ENCODE measurements at places on chromosomes 16 and 17.

- no peak for DNase-seq
These were observed 6.2 kb downstream of the IL32 start for GRCh38 chr16:3071655-3072054.

- DNase-seq, result no peak
These were observed 19.9 kb downstream of the ARL4D start for GRCh38 chr17:43418441-43419374.

GRCh38 chr16:23852794-23853562, 17.2 kb downstream of the PRKCB start:
- DNase-seq, result no peak

GRCh38 chr17:43334738-43335402, 63.9 kb upstream of the ARL4D start:
- DNase-seq, result no peak

- DNase-seq, result no peak
These were observed 8.3 kb downstream of the TSC2 start for GRCh38 chr16:2056077-2056476.

- no peak for DNase-seq
These were observed 222.8 kb upstream of the TNRC6C start for GRCh38 chr17:77735566-77736198.

- peak; percentile 54 for DNase-seq
These were observed 133.7 kb downstream of the RAB11FIP4 start for GRCh38 chr17:31524926-31525800.

GRCh38 chr16:6483469-6484033, 849.1 kb upstream of the RBFOX1 start:
- no peak for DNase-seq

- no peak for DNase-seq
These were observed 508.7 kb downstream of the KCNJ2 start for GRCh38 chr17:70677783-70678647.

GRCh38 chr17:10474536-10474935, 5.2 kb upstream of the MYH4 start:
- DNase-seq, result no peak

DNA sequence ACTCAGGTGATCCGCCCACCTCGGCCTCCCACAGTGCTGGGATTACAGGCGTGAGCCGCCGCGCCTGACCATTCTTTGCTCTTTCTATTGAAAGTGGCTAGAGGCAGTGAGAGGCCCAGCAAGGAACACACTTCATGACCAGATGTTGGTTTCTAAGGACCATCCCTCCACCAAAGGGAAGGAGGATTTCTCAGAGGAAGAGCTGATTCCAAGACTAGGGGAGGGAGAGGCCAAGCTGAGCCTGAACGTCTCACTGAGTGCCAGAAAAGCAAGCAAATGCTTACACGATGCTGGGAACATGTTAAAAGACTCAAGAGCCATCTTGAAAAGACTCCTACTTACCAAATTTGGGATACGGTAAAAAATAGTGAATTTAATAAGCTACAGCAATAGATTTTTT, 79.2 kb downstream of the MRM3 start:
- DNase-seq, result no peak

DNA sequence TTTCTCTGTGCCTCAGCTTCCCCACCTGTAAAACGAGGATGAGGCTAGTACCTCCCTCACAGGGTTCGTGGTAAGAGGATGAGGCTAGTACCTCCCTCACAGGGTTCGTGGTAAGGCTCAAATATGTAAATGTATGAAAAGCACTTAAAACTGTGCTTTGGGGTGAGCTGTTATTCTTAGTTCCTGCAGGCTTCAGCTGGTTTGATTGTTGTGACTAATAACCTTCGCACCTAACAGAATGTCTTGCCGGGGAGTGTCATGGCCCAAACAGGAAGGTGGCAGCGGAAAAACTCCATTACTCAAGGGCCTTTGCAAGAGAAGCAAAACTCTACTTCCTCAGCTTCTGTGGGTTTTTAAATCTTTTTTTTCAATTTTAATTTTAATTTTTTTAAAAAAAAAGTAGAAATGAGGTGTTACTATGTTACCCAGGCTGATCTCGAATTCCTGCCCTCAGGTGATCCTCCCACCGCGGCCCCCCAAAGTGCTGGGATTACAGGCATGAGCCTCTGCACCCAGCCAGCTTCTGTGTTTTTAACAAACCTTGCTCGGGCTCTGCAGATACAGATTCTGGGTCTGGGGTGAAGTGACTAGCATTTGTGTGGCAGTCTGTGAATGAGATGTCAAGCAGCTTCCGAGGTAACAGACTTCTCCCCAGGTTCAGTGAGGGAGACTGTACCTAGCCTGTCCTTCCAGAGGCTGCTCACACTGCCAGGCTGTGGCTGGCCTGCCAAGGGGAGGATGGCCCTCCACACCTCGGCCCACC, 103.0 kb downstream of the RAB11FIP4 start:
- DNase-seq, result no peak

- peak; percentile 100 for DNase-seq
These were observed at the start of gene JUP for GRCh38 chr17:41786227-41787020. JUP (minus strand) TSS chr17:41786711; CDS start chr17:41771854, 14,857 bp downstream.

DNA sequence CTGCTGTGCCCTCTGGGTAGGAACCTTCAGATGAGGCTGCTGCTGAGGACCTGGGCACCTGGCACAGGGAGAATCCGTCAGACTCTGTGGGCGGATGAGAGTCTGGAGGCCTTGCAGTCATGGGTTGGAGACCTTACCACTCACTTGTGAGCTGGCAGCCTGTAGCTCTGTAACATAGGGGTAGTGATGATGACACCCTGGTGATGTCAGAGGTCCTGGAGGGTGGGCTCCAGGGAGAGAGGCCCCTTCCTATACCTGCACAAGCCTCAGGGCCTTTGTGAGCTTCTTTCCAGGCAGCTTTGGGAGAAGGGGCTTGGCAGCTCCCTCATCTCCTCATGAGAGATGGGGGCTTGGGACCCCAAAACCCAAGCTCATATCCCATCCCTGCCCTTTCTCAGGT, 1.6 kb downstream of the MIEF2 start:
- no peak for DNase-seq

- no peak for DNase-seq
These were observed 25.4 kb downstream of the CTU2 start for GRCh38 chr16:88731699-88732098.

GRCh38 chr16:72240466-72240865, 68.5 kb upstream of the PMFBP1 start:
- DNase-seq, result no peak

DNA sequence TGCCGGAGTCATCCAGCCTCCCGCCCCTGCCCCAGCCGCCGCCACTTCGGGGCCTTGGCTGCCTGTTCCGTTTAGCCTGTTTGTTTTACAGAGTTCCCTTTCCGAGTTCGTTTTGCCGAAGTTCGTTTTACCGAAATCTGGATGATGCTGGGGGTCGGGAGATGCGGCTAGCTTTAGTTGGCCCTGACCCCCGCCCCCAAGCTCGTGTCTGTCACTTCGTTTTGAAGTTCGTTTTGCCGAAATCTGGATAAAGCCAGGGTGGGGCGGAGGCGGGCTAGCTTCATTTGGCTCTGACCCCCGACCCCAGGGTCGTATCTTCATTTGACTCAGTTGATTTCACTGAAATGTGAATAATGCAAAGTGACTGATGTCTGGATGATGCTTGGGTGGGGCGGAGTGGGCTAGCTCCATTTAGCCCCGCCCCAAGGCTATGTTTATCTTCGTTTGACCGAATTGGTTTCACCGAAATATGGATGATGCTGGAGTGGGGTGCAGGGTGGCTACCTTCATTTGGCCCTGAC, 591 bp downstream of the PSMD7 start:
- no peak for DNase-seq

- no peak for DNase-seq
These were observed 6.9 kb downstream of the SLC16A3 start for GRCh38 chr17:82235775-82236141.

DNA sequence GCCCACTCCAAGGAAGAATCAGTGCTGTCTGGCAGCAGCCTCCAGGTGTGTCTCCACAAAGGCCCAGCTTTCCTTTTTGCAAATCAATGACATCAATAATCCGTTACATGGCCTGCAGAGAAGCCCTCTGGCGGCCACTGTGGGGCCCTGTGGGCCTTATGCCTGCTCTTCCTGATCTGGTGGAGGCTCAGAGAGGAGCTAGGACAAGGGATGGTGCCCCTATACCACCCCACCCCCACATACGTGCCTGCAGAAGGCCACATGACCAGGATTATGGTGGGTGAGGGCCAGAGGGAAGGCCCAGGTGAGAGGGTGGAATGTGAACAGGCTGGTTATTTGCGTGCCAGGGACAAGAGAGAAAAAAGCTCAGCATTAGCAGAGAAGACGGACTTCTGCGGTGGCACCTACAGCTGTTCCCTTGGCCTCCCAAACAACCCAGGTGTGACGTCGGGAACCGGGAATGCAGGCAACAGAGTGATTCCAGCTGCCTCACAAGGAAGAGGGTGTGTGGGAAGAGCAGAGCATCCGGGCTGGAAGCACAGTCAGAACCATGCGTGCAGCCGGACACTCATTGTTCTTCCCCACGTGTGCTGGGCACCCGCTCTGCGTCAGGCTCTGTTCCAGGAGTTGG, 22.5 kb downstream of the EIF4A3 start:
- no peak for DNase-seq

- DNase-seq, result no peak
These were observed 104.6 kb downstream of the METRNL start for GRCh38 chr17:83183951-83184506.

- DNase-seq, result no peak
These were observed 9.6 kb upstream of the RBFOX3 start for GRCh38 chr17:79620207-79621038.

DNA sequence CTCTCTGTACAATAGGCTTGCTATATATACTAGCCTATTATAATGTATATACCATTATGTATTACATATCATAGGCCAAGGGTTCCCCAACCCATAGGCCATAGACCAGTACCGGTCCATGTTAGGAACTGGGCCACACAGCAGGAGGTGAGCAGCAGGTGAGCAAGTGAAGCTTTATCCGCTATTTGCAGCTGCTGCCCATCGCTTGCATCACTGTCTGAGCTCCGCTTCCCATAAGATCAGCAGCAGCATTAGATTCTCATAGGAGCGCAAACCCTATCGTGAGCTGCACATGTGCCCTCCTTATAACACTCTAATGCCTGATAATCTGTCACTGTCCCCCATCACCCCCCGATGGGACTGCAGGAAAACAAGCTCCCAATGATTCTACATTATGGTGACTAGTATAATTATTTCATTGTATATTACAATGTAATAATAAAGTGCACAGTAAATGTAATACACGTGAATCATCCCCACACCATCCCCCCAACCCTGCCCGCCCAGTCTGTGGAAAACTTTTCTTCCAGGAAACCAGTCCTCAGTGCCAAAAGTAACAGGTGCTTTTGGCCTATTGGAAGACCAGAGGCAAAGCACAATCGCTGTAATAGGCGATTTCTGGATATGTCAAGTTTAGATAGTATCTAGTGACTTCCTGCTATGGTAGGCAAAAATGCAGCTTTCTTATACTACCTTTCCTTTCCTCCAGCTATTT, 84.1 kb downstream of the MYH11 start:
- no peak for DNase-seq

DNA sequence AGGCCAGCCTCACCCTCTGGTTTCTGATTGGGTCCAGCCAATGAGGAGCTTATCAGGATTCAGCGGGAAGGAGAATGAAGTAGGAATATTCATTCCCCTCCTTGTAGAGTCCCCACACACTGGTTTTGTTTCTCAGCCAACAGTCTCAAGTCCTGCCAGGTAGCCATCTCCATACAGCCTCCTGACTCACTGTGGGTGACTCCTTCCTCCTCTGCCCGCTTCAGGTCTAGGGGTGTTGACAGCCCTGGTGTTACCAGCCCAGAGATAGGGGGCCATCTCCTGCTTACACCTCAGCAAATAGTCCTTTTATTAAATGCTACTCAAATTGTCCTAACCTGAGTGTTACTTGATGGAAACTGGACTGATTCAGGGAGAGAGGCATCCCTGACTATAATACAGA, 4.0 kb upstream of the MFAP4 start:
- DNase-seq, result no peak

DNA sequence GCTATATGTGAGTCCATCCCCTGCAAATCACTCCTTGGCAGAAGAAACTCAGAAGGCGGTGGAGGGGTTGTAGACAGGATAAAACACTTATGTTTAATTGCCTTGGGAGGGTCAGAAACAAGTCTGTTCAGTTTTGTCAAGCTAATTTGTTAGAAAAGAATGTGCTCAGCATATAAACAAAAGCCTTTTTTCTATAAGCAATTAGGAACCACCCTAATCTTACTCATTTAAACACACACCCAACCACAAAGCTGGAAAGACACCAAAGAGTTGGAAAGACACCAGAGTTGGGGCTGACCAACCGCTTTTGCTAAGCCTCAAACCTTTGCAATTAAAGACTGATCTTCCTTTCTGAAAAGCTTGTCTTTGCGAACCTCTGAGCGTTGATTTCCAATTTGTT, 439.2 kb upstream of the ERCC4 start:
- no peak for DNase-seq

- DNase-seq, result no peak
These were observed 16.3 kb downstream of the SOX9 start for GRCh38 chr17:72137161-72137560.

GRCh38 chr17:81170727-81171494, 4.9 kb upstream of the AATK start:
- no peak for DNase-seq

GRCh38 chr16:74026373-74027281, 270.0 kb upstream of the PSMD7 start:
- no peak for DNase-seq

GRCh38 chr16:83742124-83742899, 65.5 kb upstream of the HSBP1 start:
- no peak for DNase-seq

DNA sequence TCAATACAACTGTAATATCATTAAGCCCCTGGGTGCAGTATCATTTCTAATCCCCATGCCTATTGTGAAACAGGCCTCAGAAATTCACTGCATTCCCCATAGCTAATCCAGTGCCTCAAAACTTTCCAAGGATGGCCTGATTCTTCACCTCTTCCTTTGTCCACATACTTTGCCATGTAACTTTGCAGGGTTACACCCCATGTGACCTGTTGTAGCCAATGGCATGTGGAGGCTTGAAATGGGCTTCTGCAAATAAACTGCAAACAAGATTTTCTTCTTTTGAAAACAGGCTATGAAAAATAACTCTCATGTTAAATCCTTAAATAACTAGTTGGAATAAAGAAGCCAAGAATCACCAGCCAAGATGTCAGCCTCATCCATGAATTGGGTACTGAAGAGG, 35.9 kb downstream of the ABCA10 start:
- DNase-seq, result no peak

DNA sequence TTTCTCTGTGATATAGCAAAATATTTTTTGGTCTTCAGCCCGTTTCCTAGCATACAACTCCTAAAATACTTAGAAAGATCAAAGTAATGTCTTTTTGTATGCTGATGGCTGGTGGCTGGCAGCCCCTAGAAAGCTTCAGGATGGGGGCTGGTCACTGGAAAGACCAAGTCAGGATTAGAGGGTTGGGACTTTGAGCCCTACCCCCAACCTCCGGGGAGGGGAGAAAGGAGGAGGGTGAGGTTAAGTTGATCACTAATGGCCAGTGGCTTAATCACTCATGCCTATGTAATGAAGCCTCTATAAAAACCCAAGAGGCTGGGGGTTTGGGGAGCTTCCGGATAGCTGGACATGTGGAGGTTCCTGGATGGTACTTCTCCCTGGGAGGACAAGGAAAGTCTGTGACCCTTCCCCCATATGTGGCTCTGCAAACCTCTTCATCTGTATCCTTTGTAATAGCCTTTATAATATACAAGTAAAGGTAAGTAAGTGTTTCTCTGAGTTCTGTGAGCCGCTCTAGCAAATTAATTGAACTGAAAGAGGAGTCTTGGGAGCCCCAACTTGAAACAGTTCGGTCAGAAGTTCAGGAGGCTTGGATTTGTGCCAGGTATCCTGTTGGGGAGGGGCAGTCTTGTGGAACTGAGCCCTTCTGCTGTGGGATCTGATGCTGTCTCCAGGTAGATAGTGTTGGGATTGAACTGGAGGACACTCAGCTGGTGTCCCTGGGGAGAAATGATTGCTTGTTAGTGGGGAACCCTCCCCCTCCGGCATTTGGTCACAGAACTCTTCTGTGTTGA, 3.5 kb downstream of the SLC7A6 start:
- no peak for DNase-seq
